ENCODE measurements at places on chromosomes 16 and 17. TPM values are rescaled to one million over a fixed set of nuclear protein-coding genes. Genes with fewer than 3 reads are reported as not detected.
A peak's percentile ranks its signal among the peaks of the same experiment; 100 is the strongest.

The KRT31 gene
- total RNA-seq, result not detected

The EVPLL gene
- total RNA-seq, result not detected

The IRX3 gene
- total RNA-seq, result 63.2 TPM

The KRTAP2-3 gene
- 4.9 TPM for total RNA-seq

The SYT17 gene
- 4.6 TPM for total RNA-seq

The WNK4 gene
- total RNA-seq, result 3.3 TPM

- H3K36me3 ChIP-seq, result no peaks in the 10 kb centered on the region
- no peak for DNase-seq
- no peaks in the 10 kb centered on the region for H3K4me1 ChIP-seq
- H3K4me3 ChIP-seq, result no peak overlapping the region
- H3K27ac ChIP-seq, result no peak overlapping the region
- no peaks in the 10 kb centered on the region for H3K27me3 ChIP-seq
These were observed 68.8 kb downstream of the MRC2 start for GRCh38 chr17:62696256-62696655.

- DNase-seq, result no peak
- no peaks in the 10 kb centered on the region for H3K27me3 ChIP-seq
- H3K36me3 ChIP-seq, result no peaks in the 10 kb centered on the region
- H3K27ac ChIP-seq, result peak overlapping the region; percentile 83
These were observed 256.0 kb upstream of the CACNG5 start for GRCh38 chr17:66578781-66579489.

- peaks cover 9% of the 10 kb centered on the region for H3K4me1 ChIP-seq
- H3K36me3 ChIP-seq, result no peaks in the 10 kb centered on the region
- DNase-seq, result no peak
- H3K27ac ChIP-seq, result no peak overlapping the region
- H3K4me3 ChIP-seq, result no peak overlapping the region
These were observed 25.0 kb downstream of the RMI2 start for GRCh38 chr16:11370084-11370931.

- H3K4me1 ChIP-seq, result peaks cover 8% of the 10 kb centered on the region
- DNase-seq, result no peak
- peak overlapping the region; percentile 44 for H3K4me3 ChIP-seq
- no peaks in the 10 kb centered on the region for H3K27me3 ChIP-seq
- no peaks in the 10 kb centered on the region for H3K36me3 ChIP-seq
- peak overlapping the region; percentile 97 for H3K27ac ChIP-seq
These were observed 12.4 kb downstream of the TAT start for GRCh38 chr16:71564335-71564967.

- DNase-seq, result no peak
- no peaks in the 10 kb centered on the region for H3K27me3 ChIP-seq
- H3K4me1 ChIP-seq, result no peaks in the 10 kb centered on the region
- H3K27ac ChIP-seq, result no peak overlapping the region
- H3K4me3 ChIP-seq, result no peak overlapping the region
These were observed 383.0 kb upstream of the PMFBP1 start for GRCh38 chr16:72554935-72555334.

DNA sequence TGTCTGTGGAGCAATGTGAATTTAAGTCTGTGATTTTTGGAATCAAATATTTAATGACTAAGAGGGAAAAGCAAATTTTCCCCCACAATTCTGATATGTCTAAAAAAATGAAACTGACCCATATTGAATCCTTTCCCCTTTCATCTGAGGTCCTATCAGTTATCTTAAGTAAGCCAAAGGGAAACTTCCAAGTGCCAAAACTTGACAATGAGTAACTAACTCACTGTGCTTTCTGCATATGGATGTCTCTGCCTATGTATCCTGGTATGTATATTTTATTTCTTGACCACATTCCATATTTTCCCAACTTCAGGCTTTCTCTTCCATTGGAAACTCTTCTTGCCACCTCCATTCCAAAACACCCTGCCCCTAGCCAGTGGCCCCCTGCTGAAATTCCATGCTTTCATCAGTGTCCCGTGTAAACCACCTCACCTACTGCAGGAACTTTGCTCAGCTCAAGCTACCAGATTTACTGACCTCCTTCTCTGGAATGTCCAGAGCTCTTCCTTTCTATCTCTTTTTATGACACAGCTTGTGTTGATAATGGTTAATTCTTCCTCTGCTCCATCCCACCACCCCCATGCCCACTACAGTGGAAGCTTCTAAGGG is 59.0 kb downstream of the TOX3 start:
- peaks cover 3% of the 10 kb centered on the region for H3K36me3 ChIP-seq
- no peak overlapping the region for H3K27ac ChIP-seq
- DNase-seq, result no peak
- peaks cover 23% of the 10 kb centered on the region for H3K4me1 ChIP-seq
- H3K27me3 ChIP-seq, result no peaks in the 10 kb centered on the region

GRCh38 chr17:30134551-30134950 is 17.9 kb downstream of the NSRP1 start:
- no peak for DNase-seq
- H3K36me3 ChIP-seq, result no peaks in the 10 kb centered on the region
- H3K27ac ChIP-seq, result no peak overlapping the region
- H3K27me3 ChIP-seq, result no peaks in the 10 kb centered on the region

DNA sequence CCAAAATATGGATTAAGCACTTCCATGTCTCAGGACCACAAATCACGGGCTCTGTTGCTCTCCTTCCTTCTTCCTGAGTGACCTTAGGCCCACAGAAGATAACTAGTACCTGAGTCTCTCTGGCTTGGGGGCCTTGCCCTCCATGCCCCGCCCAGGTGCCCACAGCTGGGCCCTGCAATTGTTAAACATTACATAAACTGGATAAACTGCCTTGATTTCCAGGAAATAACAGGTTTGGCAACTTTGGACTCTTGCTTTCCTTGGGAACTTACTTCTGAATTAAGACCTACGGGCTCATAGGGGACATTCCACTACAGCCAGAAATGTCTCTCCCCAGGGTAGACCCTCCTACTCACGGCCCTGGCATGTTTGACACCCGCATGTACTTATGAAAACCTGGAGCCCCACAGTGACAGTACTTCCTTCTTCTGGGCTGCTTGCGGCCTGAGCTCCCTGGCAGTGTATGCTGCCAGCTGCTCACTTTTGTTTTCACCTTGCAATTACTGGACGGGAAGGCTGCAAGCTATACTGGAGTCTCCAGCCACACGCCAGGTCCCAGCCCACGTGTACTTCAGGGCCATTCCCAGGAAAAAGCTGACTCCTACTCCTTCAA is 2.3 kb upstream of the UBALD2 start:
- H3K4me1 ChIP-seq, result peaks cover 75% of the 10 kb centered on the region
- no peaks in the 10 kb centered on the region for H3K27me3 ChIP-seq
- peak; percentile 79 for DNase-seq

DNA sequence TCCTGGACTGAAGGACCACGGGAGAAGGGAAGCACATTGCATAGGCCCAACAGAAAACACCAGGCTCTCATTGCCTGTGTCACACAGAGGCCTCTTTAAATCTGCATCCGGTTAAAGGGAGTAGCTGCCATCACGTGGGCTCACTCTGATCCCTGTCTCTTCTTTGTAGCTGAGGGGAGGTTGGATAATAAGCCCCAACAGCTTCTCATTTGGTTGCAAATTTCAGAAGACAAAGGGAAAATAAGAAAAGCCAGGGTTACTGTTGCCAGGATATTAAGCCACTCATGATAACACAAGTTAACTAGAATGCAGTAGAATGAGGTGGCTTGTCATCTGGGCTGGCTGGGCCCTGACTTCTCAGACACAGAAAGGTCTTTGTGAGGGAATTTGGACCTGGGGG is 325.1 kb upstream of the ERCC4 start:
- H3K36me3 ChIP-seq, result no peaks in the 10 kb centered on the region
- no peak overlapping the region for H3K4me3 ChIP-seq
- DNase-seq, result no peak
- no peak overlapping the region for H3K27ac ChIP-seq
- H3K27me3 ChIP-seq, result no peaks in the 10 kb centered on the region
- no peaks in the 10 kb centered on the region for H3K4me1 ChIP-seq

DNA sequence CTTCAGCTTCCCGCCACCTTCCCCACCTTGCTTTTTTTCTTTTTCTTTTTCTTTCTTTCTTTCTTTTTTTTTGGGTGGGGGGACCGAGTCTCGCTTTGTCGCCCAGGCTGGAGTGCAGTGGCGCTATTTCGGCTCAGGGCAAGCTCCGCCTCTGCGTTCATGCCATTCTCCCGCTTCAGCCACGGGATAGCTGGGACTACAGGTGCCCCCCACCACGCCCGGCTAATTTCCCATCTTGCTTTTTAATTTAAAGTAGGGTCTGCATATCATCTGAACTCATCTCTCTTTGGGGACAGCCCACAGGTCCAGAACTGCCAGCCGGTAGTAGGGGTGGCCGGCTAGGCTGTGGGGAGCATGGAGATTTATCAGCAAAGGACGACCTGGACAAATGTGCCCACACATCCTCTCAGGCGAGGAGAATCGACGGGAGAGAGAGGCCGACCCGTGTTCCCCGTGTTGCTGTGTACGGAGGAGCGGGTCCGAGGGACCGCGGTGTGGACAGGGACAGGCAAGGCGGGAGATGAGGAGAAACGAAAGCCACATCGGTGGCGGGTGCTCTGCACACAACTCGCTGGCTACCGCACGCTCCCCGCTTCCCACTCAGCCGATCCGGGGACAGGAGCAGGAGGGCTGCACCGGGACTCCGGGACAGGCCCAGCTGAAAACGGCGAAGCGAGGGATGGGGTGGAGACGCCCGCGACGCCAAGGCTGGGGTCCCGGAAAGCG is 2.4 kb downstream of the MT1M start:
- H3K4me1 ChIP-seq, result no peaks in the 10 kb centered on the region
- no peak overlapping the region for H3K27ac ChIP-seq
- no peak for DNase-seq

- H3K27ac ChIP-seq, result peak overlapping the region; percentile 98
- H3K36me3 ChIP-seq, result peaks cover 22% of the 10 kb centered on the region
- peaks cover 15% of the 10 kb centered on the region for H3K4me1 ChIP-seq
- peak overlapping the region; percentile 96 for H3K4me3 ChIP-seq
- peak; percentile 66 for DNase-seq
These were observed 1.4 kb downstream of the APRT start for GRCh38 chr16:88810166-88810911.

GRCh38 chr17:45971698-45972141 is 27.3 kb upstream of the STH start:
- no peak overlapping the region for H3K4me3 ChIP-seq
- H3K4me1 ChIP-seq, result no peaks in the 10 kb centered on the region
- no peak for DNase-seq
- no peaks in the 10 kb centered on the region for H3K27me3 ChIP-seq

DNA sequence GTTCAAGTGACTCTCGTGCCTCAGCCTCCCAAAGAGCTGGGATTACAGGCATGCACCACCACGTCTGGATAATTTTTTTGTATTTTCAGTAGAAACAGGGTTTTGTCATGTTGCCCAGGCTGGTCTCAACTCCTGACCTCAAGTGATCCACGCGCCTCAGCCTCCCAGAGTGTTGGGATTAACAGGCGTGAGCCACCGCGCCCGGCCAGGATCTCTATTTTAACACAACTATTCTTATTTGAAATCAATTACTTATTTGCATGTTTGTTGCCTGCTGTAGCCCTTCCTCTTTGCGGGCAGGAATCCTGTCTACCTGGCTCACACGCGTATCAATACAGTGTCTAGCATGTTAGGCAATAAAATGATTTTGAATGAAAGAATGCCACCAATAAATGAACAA is 818 bp upstream of the CNEP1R1 start:
- H3K4me3 ChIP-seq, result no peak overlapping the region
- no peaks in the 10 kb centered on the region for H3K27me3 ChIP-seq
- H3K36me3 ChIP-seq, result no peaks in the 10 kb centered on the region

DNA sequence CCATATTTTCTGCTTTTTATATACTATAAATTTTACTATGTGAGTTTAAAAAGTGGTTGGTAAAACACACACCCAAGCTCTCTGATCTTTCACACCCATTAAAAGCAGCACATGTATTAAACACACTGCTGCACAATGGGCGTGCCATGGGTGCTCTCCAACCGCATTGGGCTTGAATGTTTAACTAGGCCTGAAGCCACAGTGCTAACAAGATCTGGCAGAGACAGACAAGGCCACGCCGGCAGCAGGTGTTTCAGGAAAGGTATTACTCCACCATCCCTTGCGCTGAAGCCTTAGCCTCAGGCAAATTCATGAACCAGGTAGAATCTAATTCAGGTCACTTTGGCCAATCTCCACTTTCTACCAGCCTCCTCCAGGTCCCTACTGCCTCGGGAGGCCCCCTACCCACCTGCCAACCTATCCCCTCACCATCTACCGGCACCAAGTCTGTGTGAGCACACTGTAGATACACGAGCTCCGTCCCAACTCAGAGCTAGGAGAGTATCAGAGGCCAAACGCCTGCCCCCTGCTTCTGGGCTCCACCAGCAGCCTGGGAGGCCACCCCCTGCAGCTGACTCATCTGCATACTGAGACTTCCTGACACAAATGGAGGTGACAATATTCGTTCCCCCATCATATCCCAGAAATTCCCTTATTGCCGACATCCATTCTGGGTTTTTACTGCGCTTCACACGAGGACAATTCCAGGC is 95.0 kb downstream of the ADCY9 start:
- no peaks in the 10 kb centered on the region for H3K27me3 ChIP-seq
- DNase-seq, result peak; percentile 55
- peaks cover 24% of the 10 kb centered on the region for H3K4me1 ChIP-seq
- no peak overlapping the region for H3K4me3 ChIP-seq

GRCh38 chr16:80716564-80717139 is 87.7 kb downstream of the CDYL2 start:
- no peak overlapping the region for H3K4me3 ChIP-seq
- no peaks in the 10 kb centered on the region for H3K4me1 ChIP-seq
- H3K36me3 ChIP-seq, result no peaks in the 10 kb centered on the region
- DNase-seq, result no peak
- no peaks in the 10 kb centered on the region for H3K27me3 ChIP-seq
- H3K27ac ChIP-seq, result no peak overlapping the region

GRCh38 chr17:5211458-5211857 is 19.8 kb upstream of the ZNF594 start:
- H3K27me3 ChIP-seq, result no peaks in the 10 kb centered on the region
- no peak overlapping the region for H3K27ac ChIP-seq
- no peaks in the 10 kb centered on the region for H3K4me1 ChIP-seq
- H3K4me3 ChIP-seq, result no peak overlapping the region
- no peak for DNase-seq

DNA sequence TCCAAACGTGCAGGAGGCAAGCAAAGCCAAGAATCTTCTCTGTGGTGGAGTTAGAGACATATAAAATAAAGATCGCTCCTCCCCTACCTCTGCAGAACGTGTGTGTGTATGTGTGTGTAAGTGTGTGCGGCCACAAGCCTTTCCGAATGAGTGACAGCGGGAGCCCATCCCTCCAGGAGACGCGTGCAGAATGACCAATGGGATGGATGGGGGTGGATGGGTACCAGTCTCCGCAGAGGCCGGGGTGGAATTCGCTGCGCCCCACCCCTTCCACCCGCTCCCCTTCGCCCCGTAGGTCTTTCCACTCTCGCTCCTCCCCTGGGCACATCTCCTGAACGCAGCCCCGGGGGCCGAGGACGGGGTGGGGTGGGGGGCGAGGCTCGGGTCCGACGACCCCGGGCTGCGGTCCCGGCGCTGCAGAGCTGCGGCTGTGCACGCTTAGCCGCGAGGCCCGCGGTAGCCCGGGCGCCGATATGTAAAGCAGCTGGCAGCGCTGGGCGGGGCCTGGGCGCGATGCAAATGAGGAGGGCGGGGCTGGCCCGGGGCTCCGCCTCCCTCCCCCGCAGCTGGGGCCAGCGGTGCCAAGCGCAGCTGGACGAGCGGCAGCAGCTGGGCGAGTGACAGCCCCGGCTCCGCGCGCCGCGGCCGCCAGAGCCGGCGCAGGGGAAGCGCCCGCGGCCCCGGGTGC is at the start of gene PRKCB:
Gene PRKCB (plus strand): TSS at position 594 of the 688 bp plus-strand sequence.
- H3K36me3 ChIP-seq, result no peaks in the 10 kb centered on the region
- peak within 1 kb of the TSS; percentile 4 for H3K4me3 ChIP-seq
- DNase-seq, result peak; percentile 55
- no peaks in the 10 kb centered on the region for H3K4me1 ChIP-seq
- H3K27me3 ChIP-seq, result no peaks in the 10 kb centered on the region

GRCh38 chr16:53986793-53987192 is 282.8 kb downstream of the FTO start:
- no peaks in the 10 kb centered on the region for H3K27me3 ChIP-seq
- no peak overlapping the region for H3K27ac ChIP-seq
- H3K36me3 ChIP-seq, result no peaks in the 10 kb centered on the region
- H3K4me3 ChIP-seq, result no peak overlapping the region

All from Caco-2 (cell line).